ENCODE measurements at places on chromosomes 3 and 15. TPM values are rescaled to one million over a fixed set of nuclear protein-coding genes. Genes with fewer than 3 reads are reported as not detected.

DNA sequence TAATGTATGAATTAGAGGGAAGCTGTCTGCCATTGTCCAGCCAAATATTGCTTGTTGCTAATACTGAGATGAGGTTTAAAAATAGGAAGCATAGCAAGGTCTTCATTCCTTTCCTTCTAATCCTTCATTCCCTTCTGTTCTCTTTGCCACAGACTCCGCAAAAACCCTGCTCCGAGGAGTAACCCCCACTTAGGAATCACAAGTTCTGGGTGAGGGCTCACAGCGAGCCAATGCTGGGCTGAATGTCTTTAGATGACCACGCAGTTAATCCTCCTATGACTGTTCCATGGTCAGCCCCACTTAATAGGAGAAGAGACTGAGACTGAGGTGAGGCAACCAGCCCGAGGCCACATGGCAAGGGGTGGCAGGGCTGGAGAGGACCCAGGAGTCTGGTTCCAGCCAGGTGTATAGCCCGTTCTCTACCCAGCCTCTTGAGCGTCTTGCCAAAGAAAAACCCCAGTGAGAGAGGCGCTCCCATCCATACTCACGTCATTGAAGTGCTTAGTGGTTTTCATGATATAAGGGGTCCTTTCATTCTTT lies 44.9 kb upstream of the CTSH start:
- H3K27me3 ChIP-seq, result no peaks in the 10 kb centered on the region
- no peak overlapping the region for H3K4me3 ChIP-seq
- H3K27ac ChIP-seq, result no peak overlapping the region
- no peaks in the 10 kb centered on the region for H3K4me1 ChIP-seq
- no peak for DNase-seq

GRCh38 chr3:194797555-194798250 lies 112.0 kb downstream of the FAM43A start:
- H3K4me3 ChIP-seq, result no peak overlapping the region
- no peaks in the 10 kb centered on the region for H3K4me1 ChIP-seq
- H3K27me3 ChIP-seq, result no peaks in the 10 kb centered on the region
- no peak overlapping the region for H3K27ac ChIP-seq

GRCh38 chr3:153970741-153971347 lies 150.3 kb upstream of the ARHGEF26 start:
- no peaks in the 10 kb centered on the region for H3K36me3 ChIP-seq
- H3K27me3 ChIP-seq, result no peaks in the 10 kb centered on the region
- peak; percentile 58 for DNase-seq
- H3K27ac ChIP-seq, result no peak overlapping the region

DNA sequence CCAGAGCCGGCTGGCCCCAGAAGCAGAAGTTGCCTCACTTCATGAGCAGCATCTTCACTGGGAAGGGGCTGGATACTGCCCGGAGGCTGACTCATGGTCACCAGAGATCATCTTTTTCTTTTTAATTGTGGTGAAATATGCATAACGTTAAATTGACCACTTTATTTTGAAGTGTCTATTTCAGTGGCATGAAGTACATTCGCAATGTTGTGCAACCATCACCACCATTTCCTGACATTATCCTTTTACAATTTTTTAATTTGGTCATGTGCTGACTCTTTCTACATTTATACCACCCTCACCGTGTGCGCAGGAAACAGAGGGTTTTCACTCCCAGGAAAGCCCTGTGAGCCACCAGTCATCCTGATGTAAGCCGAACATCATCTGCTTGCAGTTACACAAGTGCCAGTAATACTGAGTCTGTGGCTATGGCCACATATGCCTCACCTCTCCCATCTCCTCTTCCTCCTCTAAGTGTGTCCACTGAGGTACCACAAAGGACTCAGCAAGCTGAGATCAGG lies 51.6 kb upstream of the ABHD17C start:
- no peaks in the 10 kb centered on the region for H3K27me3 ChIP-seq
- no peak overlapping the region for H3K4me3 ChIP-seq
- no peaks in the 10 kb centered on the region for H3K4me1 ChIP-seq
- no peak overlapping the region for H3K27ac ChIP-seq

DNA sequence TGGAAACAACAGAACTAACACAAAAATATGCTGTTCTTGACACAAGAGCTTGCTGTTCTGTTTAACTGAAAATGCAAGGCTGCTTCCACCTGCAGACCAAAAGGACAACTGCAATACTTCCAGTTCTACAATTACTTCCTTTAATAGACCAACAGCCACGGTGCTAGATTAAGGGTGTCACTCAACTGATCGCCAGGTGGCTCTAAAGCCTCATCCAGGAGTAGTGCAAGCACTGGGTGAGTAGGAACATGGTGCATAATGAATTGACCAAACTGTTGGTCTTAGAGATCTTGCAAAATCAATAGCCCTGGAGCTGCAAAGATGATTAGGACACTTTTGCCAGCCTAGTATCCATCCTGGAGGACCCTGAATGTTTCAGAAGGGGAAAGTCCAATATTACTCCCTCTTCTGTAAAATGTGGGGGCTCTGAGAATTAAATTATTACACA lies 3.6 kb upstream of the CLDN16 start:
- no peaks in the 10 kb centered on the region for H3K36me3 ChIP-seq
- H3K27me3 ChIP-seq, result no peaks in the 10 kb centered on the region
- H3K4me3 ChIP-seq, result no peak overlapping the region
- DNase-seq, result peak; percentile 76

- no peak overlapping the region for H3K4me3 ChIP-seq
- no peak overlapping the region for H3K27ac ChIP-seq
- DNase-seq, result no peak
- no peaks in the 10 kb centered on the region for H3K4me1 ChIP-seq
Measured at GRCh38 chr3:148512648-148513047, 185.1 kb upstream of the AGTR1 start.

- H3K36me3 ChIP-seq, result peaks cover 4% of the 10 kb centered on the region
- no peaks in the 10 kb centered on the region for H3K27me3 ChIP-seq
- no peak for DNase-seq
- no peak overlapping the region for H3K27ac ChIP-seq
- peaks cover 23% of the 10 kb centered on the region for H3K4me1 ChIP-seq
Measured at GRCh38 chr3:49745986-49746385, 22.2 kb upstream of the GMPPB start.

- no peak overlapping the region for H3K27ac ChIP-seq
- H3K36me3 ChIP-seq, result no peaks in the 10 kb centered on the region
- H3K4me3 ChIP-seq, result no peak overlapping the region
- no peak for DNase-seq
- no peaks in the 10 kb centered on the region for H3K27me3 ChIP-seq
Measured at GRCh38 chr3:132787616-132788300, 65.5 kb upstream of the NPHP3 start.

- peak; percentile 97 for DNase-seq
- H3K4me1 ChIP-seq, result peaks cover 69% of the 10 kb centered on the region
- H3K27me3 ChIP-seq, result no peaks in the 10 kb centered on the region
- H3K36me3 ChIP-seq, result peaks cover 7% of the 10 kb centered on the region
- H3K4me3 ChIP-seq, result peak within 1 kb of the TSS; percentile 100
Measured at GRCh38 chr15:74842581-74843444, at the start of gene ULK3. Gene ULK3, minus strand, starts transcription at chr15:74843156. Its CDS starts 51 bp downstream, at chr15:74843105.

DNA sequence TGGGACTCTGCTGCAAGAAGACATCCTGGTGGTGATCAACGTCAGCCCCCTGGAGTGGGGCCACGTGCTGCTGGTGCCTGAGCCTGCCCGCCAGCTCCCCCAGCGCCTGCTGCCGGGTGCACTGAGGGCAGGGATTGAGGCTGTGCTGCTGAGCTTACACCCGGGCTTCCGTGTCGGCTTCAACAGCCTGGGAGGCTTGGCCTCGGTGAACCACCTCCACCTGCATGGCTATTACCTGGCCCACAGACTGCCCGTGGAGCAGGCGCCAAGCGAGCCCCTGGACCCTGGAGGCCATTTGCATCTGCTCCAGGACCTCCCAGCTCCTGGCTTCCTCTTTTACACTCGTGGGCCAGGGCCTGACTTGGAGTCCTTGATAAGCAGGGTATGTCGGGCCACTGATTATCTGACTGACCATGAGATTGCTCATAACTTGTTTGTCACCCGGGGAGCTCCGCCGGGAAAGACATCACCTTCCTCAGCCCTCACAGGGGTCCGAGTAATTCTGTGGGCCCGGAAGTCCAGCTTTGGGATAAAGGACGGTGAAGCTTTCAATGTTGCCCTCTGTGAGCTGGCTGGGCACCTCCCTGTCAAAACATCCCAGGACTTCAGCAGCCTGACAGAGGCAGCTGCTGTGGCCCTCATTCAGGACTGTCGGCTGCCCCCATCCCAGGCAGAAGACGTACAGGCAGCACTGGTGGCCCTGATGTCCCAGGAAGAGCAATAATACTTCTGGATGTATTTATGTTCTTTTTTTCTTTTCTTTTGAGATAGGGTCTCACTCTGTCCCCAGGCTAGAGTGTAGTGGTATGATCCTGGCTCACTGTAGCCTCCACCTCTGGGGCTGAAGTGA lies 7.6 kb downstream of the GDPGP1 start:
- peaks cover 4% of the 10 kb centered on the region for H3K36me3 ChIP-seq
- no peak overlapping the region for H3K27ac ChIP-seq
- H3K27me3 ChIP-seq, result no peaks in the 10 kb centered on the region
- DNase-seq, result no peak
- H3K4me1 ChIP-seq, result no peaks in the 10 kb centered on the region
- no peak overlapping the region for H3K4me3 ChIP-seq

DNA sequence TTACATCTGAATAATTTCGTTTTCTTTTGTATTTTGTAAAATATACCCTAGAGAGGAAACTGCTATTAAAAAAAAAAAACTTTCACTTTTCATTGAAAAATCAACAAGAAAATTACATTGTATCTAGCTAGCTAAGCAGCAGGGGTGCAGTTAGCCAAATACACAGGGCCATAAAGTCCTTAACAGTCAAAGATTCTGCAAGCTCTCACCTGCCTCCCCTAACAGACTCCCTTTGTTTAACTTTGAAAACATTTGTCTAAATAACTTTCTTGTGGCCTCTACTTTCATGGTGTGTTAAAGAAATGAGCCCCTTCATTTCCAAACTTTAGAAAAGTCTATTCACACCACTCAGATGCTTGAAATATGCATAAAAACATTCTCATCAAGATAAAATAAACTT lies 23.3 kb downstream of the CBLB start:
- no peak overlapping the region for H3K4me3 ChIP-seq
- H3K36me3 ChIP-seq, result peaks cover 59% of the 10 kb centered on the region
- peaks cover 51% of the 10 kb centered on the region for H3K4me1 ChIP-seq
- no peaks in the 10 kb centered on the region for H3K27me3 ChIP-seq
- H3K27ac ChIP-seq, result peak overlapping the region; percentile 44
- no peak for DNase-seq

GRCh38 chr3:128784232-128784631 lies 58.2 kb downstream of the RAB7A start:
- H3K4me3 ChIP-seq, result no peak overlapping the region
- H3K36me3 ChIP-seq, result no peaks in the 10 kb centered on the region

- no peaks in the 10 kb centered on the region for H3K4me1 ChIP-seq
- no peak overlapping the region for H3K27ac ChIP-seq
- H3K4me3 ChIP-seq, result no peak overlapping the region
- no peaks in the 10 kb centered on the region for H3K36me3 ChIP-seq
Measured at GRCh38 chr15:32998979-32999672, 195.4 kb downstream of the FMN1 start.

- H3K4me3 ChIP-seq, result no peak overlapping the region
- no peaks in the 10 kb centered on the region for H3K4me1 ChIP-seq
- peak; percentile 48 for DNase-seq
- no peak overlapping the region for H3K27ac ChIP-seq
Measured at GRCh38 chr3:100089812-100090668, 24.3 kb downstream of the FILIP1L start.

GRCh38 chr3:161042023-161042501 lies 63.1 kb downstream of the B3GALNT1 start:
- DNase-seq, result no peak
- no peaks in the 10 kb centered on the region for H3K27me3 ChIP-seq
- H3K27ac ChIP-seq, result no peak overlapping the region
- no peaks in the 10 kb centered on the region for H3K4me1 ChIP-seq
- no peak overlapping the region for H3K4me3 ChIP-seq

- no peaks in the 10 kb centered on the region for H3K36me3 ChIP-seq
- no peaks in the 10 kb centered on the region for H3K27me3 ChIP-seq
- peaks cover 100% of the 10 kb centered on the region for H3K4me1 ChIP-seq
- H3K4me3 ChIP-seq, result peak overlapping the region; percentile 49
Measured at GRCh38 chr3:187976365-187976900, 177.5 kb upstream of the LPP start.

- no peaks in the 10 kb centered on the region for H3K27me3 ChIP-seq
- H3K27ac ChIP-seq, result no peak overlapping the region
- no peak for DNase-seq
- peaks cover 4% of the 10 kb centered on the region for H3K4me1 ChIP-seq
- no peaks in the 10 kb centered on the region for H3K36me3 ChIP-seq
Measured at GRCh38 chr3:46854555-46854991, 8.7 kb downstream of the MYL3 start.

GRCh38 chr15:58049520-58050227 lies 15.8 kb downstream of the ALDH1A2 start:
- DNase-seq, result no peak
- no peaks in the 10 kb centered on the region for H3K27me3 ChIP-seq
- H3K27ac ChIP-seq, result no peak overlapping the region
- H3K4me1 ChIP-seq, result no peaks in the 10 kb centered on the region
- no peaks in the 10 kb centered on the region for H3K36me3 ChIP-seq

DNA sequence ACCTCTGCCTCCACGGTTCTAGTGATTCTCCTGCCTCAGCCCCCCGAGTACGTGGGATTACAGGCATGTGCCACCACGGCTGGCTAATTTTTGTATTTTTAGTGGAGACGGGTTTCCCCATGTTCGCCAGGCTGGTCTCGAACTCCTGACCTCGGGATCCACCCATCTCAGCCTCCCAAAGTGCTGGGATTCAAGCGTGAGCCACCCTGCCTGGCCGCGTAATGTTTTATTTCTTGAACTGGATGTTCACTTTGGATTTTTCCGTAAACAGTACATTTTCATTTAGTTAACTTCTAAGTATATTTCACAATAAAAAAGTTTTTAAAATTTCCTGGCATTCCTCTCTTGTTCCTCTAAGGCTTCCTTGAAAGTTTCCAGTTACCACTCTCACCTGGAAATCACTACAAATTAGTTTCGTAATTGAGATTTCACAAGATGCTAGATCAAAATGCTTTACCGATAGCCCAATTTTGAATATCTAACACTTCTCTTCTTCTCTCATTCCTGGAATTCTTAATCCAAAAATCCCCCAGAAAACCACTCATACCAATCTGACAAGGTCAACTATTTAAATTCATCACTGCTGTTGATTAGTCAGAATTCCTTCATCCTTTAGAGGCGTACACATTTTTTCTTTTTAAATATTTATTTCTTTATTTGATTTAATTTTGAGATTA lies 44.7 kb upstream of the INO80 start:
- H3K27me3 ChIP-seq, result no peaks in the 10 kb centered on the region
- DNase-seq, result no peak
- H3K36me3 ChIP-seq, result no peaks in the 10 kb centered on the region
- no peaks in the 10 kb centered on the region for H3K4me1 ChIP-seq

DNA sequence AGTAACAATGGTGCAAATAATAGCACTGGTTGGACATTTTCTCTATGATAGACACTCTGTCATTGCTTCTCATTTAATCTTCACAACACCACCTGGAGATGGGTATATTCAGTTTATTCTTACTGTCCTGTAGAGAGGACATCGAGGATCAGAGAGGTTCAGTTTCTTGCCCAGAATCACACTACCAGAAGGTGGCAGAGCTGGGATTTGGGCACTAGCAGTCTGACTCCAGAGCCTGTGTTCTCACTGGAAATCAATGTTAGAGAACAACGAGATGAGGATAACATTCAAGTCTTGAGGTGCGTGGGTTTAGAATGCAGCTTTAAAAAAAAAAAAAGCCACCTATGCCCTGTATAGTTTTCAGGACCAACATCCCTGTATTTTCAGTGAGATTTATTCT lies 127.8 kb downstream of the SYNPR start:
- H3K4me3 ChIP-seq, result no peak overlapping the region
- H3K4me1 ChIP-seq, result no peaks in the 10 kb centered on the region
- DNase-seq, result no peak
- no peaks in the 10 kb centered on the region for H3K27me3 ChIP-seq
- H3K27ac ChIP-seq, result no peak overlapping the region
- H3K36me3 ChIP-seq, result no peaks in the 10 kb centered on the region

GTF2A2 gene
- 71.4 TPM for total RNA-seq

CHRNA7 gene
- total RNA-seq, result not detected

FNDC3B gene
- 2.6 TPM for total RNA-seq

FEZF2 gene
- not detected for total RNA-seq

ILDR1 gene
- 0.52 TPM for total RNA-seq

CASR gene
- total RNA-seq, result not detected

Data from Karpas-422 (cell line).